MV-4-11 (cell line): ENCODE measurements at places on chromosomes 13 and 19.

DNA sequence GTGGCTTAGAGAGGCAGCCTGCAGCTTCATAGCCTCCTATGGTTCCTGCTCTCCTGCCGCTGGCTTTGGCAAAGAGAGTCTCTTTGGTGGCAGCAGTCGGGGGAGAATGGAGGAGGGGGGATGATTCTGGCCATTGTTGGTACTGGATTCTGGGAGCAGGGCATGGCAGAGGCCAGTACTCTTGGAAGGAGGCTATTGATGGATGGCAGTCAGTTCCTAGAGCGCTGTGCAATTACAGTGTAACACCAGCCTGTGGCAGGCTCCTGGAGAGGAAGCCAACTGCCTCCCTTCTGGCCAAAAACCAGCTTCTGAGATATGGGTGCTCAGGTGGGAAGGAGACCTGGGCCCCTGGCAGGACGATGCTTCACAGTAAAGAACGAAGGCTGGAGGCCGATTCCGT, 47.9 kb upstream of the TMTC4 start:
- DNase-seq, result no peak

- DNase-seq, result no peak
Measured at GRCh38 chr13:51451134-51451466, 1.7 kb downstream of the INTS6 start.

GRCh38 chr13:89082623-89083022, 1411.5 kb downstream of the SLITRK5 start:
- peak; percentile 32 for DNase-seq

DNA sequence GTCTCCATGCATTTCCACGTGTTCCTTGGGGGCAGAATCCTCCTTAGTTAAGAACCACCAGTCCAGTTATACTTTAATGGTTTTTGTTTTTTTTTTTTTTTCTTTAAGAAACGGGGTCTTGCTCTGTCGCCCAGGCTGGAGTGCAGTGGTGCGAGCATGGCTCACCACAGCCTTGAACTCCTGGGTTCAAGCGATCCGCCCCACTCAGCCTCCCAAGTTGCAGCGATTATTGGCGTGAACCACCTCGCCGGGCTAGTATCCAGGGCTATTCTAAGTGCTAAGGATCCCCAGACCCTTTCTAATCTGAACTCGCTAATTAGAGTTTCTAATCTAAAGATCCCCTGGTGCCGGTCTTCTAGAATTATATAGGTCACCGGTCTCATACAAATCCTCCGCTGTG, 9.6 kb downstream of the ABHD8 start:
- DNase-seq, result no peak

GRCh38 chr19:35207391-35207871, 21.1 kb downstream of the FAM187B start:
- DNase-seq, result no peak

- DNase-seq, result no peak
Measured at GRCh38 chr19:42985588-42985987, 40.7 kb downstream of the PSG11 start.

DNA sequence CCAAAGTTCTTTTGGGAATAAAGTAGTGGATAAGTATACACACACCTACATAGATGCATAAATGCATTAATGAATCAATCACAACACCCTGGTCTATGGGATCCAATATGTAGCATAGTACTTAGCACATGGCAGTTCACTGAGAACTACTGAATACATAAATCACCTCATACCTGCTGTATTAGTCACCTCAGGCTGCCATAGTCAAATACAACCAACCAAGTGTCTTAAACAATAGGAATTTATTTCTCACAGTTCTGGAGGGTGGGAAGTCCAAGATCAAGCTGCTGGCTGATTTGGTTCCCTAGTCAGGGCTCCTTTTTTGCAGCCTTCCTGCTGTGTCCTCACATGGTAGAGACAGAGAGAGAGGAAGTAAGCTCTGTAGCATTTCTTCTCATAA, 228.2 kb downstream of the NHLRC3 start:
- no peak for DNase-seq

DNA sequence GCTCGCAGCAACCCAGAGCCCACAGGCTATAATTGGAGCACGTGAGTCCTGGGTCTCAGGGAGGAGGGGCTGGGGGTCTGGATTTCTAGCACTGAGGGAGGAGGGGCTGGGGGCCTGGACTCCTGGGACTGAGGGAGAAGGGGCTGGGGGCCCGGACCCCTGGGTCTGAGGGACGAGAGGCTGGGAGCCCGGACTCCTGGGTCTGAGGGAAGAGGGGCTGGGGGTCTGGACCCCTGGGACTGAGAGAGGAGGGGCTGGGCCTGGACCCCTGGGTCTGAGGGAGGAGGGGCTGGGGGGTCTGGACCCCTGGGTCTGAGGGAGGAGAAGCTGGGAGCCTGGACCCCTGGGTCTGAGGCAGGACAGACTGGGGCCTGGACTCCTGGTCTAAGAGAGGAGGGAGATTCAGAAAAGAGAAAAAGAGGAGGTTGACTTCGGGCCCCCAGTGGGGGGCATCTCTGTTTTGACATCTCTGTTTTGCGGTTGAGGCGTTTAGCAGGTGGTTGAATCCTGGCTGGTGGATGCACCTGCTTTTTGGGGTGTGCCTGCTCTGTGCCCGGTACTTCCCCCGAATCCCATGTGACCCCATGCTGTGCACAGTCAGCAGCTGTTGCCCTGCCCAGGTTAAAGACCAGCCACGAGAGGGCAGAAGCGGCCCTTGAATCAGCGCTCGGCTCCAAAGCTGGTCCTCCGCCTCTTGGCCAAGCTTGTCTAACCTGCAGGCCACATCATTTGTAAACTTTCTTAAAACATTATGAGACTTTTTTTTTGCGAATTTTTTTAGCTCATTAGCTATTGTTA, 10.5 kb downstream of the PVR start:
- DNase-seq, result peak; percentile 76

DNA sequence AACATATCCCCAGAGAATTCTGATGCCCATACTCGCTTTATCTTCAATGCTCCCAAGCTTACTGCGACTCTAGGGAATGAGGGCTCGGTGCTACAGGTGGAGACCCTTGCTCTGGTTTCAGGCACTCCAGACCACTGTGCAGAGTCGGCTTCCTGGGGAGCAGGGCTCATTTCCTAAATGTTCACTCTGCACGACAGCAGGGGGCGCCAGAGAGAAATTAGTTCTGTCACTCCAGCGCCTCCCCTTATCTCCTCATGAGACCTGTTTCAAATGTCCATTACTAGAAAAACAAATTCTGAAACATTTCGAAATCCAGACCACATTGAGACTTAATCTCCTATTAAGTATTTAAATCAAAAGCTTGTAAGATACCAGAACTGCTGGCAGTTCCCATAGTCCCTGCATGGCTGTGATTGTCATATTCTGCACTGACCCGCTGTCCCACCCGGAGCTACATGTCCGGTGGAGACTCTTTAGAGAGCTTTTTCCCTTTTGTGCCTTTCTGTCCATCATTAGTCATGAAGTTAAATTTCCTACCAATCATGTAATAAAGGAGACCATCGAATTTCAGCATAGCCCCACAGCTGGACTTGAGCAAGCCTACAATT, 22.4 kb downstream of the EPSTI1 start:
- peak; percentile 68 for DNase-seq

DNA sequence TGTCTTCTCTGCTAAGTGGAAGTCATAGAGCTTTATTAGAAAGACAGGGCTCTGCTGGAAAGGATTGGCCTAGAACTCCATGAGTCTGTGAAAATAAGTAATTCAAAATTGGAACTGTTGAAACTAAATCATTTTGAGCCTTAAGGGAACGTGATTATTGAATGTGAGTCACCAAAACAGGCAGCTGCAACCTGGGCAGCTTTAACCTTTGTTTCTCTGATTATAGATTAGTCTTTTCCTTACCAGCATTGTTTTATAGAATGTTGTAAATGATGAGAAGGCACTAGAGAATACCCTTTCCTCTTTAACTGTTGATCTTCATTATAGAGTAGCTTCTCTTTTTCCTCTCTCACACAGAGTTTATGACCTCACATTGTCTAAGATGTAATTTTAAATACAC, 638.8 kb upstream of the SLITRK6 start:
- no peak for DNase-seq

DNA sequence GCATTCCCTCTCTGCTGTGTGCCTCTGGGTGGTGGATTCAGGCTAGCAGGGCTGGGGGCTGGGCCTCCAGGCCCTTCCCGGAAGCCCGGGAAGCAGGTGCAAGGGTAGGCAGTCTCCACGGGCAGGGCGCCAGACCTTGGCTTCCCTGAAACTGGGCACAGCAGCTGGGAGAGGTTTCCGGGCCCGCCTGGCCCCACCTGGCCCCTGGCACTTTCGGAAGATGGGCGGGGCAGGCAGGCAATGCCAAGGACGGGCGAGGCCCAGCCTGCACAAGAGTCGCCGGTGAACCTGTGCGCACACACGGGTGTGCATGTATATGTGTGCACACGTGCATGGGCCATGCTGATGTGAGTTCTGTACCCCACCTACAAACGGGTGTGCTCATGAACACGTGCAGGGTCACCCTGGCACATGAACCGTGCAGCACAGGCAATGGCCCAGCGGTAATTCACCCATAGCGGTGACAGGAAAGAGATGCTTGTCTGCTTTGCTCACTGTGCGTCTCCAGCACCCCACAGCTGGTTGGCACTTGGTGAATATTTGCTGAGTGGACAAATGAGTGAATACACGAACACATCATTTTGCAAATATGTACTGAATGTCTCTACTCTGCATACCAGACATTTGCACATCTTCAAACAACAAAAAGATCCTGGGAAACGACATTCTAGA, 15.3 kb downstream of the GADD45B start:
- DNase-seq, result no peak

DNA sequence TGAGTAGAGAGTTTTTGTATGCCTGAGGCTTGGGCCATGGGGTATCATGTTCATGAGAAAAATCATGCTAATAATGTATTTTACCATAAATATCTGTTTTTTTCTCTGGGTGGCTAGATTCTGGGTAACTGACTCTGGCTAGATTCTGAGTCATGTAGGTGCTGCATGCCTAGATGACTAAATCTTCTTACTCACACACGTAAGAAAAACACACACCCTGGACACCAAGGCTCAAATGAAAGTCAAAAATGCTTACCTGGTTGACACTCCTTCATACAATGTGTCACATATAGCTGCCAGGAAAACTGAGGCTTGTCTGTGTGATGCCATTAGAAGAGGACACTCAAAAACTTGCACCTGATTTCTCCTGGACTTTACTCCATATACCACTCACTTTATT, 597.4 kb upstream of the SLITRK1 start:
- DNase-seq, result no peak

DNA sequence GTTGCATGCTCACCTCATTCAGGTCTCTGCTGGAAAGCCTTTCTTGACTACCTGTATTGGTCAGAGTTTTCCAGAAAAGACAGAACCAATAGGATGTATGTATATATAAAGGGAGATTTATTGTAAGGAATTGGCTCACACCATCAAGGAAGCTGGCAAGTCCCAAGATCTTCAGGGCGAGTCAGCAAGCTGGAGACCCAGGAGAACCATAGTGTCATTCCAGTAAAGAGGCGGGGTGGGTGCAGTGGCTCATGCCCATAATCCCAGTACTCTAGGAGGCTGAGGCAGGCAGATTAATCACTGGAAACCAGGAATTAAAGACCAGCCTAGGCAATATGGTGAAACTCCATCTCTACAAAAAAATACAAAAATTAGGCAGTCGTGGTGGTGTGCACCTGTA, 30.4 kb upstream of the FARP1 start:
- DNase-seq, result no peak

DNA sequence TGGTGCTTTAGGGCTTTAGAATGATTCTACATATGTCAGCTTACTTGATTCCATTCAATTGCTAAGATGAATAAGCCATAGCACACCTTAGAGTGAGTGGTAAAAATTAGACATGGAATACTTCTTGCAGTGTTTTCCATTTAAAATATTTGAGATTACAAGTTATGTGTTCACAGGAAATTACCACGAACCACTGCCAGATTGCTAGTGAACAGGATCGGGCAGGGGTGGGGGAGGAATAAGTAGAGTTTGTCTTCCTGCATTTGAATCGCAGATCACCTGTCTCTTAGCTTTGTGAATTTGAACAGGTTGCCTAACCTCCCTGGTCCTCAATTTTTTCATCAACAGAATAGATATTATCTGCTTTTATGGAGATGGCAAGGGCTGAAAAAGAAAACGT, 124.6 kb downstream of the GGACT start:
- DNase-seq, result no peak

- no peak for DNase-seq
Measured at GRCh38 chr19:33197591-33198000, 3.5 kb downstream of the LRP3 start.

GRCh38 chr13:31409678-31410356, 210.0 kb downstream of the B3GLCT start:
- peak; percentile 53 for DNase-seq

DNA sequence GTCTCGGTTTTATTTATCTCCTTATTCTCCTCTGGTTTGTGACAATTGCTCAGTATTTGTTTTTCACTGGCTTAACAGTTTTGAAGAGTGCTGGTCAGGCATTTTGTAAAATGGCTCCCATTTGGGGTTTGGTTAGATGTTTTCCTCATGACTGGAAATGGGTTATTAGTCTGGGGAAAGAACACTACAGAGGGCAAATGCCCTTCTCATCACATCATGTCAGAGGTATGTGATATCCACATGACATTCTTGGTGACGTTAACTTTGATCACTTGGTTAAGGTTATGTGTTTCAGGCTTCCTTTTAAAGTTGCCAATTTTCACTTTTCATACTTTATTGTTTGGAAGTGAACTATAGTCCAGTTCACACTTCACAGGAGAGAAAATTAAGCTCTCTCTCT, 74.8 kb upstream of the KLHL1 start:
- DNase-seq, result no peak

DNA sequence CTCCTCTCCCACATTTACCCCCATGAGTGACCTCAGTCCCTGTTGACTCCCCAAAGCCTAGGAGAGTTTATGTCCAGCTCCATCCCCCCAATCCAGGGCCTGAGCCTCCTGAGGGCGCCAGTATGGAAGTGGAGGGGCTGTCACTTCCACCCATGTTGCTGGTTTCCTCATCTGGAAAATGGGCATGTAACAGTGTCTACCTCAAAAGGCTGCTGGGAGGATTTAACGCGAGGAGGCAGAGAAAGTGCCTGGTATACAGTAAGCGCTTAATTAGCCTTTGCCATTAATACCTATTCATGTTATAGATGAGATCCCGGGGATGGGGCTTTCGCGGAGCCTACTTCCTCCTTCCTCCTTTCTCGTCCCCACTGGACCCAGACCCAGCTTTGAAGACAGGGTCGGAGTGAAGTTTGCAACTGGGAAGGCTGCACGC, 476 bp downstream of the TYK2 start:
- DNase-seq, result peak; percentile 49

GRCh38 chr13:28574617-28575142, 79.8 kb upstream of the FLT1 start:
- peak; percentile 93 for DNase-seq

DNA sequence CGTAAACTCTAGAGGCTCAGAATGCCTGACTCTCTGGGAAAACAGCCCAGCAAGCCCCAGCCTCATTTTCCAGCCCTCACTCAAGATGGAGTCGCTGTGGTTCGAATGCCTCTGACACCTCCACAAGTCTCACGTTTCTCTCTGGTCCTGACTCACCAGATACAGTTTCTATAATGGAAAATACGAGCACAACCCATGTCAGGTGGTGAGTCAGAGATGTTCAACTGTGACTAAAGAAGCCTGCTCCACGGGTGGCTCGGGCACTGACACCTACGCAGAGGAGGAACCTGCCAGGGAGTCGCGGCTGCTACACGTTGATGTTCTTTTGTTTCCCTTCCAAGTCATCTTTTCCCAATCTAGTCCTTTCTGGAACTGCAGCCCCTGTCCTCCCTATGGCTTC, 87.1 kb upstream of the STK24 start:
- DNase-seq, result no peak

- DNase-seq, result no peak
Measured at GRCh38 chr19:39582891-39583625, 19.3 kb upstream of the LGALS13 start.
